ENCODE measurements at places on chromosomes 2 and 18. TPM values are rescaled to one million over a fixed set of nuclear protein-coding genes. Genes with fewer than 3 reads are reported as not detected.
A peak's percentile ranks its signal among the peaks of the same experiment; 100 is the strongest.

The CTDSP1 gene
- total RNA-seq = 25.4 TPM

The HES6 gene
- total RNA-seq = 52.1 TPM

The HSPD1 gene
- 1,024 TPM for total RNA-seq

The ZNF804A gene
- not detected for total RNA-seq

The SCN3A gene
- total RNA-seq = not detected

The SCN9A gene
- 8.2 TPM for total RNA-seq

The SH3BP4 gene
- total RNA-seq = 44.4 TPM

The STPG4 gene
- total RNA-seq = not detected

GRCh38 chr2:163255086-163255485 lies 416.5 kb upstream of the KCNH7 start:
- no peaks in the 10 kb centered on the region for H3K27me3 ChIP-seq
- H3K36me3 ChIP-seq = no peaks in the 10 kb centered on the region
- no peak overlapping the region for H3K4me3 ChIP-seq
- H3K27ac ChIP-seq = no peak overlapping the region
- peaks cover 3% of the 10 kb centered on the region for H3K4me1 ChIP-seq

DNA sequence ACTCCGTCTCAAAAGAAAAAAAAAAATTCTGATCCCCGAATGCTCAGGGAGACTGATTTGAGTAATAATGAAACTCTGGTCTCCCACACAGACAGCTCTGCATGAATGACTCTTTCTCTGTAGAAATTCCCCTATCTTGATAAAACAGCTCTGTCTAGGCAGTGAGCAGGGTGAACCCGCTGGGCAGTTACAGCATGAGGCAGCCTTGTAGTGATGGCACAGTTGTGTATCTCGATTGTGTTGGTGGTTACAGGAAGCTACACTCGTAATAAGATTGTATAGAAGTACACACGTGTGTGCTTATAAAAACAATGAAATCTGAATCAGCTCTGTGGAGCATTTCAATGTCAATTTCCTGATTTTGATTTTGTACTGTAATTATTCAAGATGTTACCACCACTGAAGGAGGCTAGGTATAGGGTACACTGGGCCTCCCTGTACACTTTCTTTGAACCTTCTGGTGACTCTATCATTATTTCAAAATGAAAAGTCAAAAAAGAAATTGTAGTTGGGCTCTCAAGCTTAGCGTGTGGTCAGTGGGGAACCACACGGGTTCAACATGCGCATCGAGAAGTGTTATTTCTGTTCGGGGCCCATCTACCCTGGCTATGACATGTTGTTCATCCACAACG lies 34.9 kb upstream of the ATP8B1 start:
- no peak overlapping the region for H3K4me3 ChIP-seq
- no peak overlapping the region for H3K27ac ChIP-seq
- DNase-seq = no peak
- peaks cover under 1% of the 10 kb centered on the region for H3K27me3 ChIP-seq

DNA sequence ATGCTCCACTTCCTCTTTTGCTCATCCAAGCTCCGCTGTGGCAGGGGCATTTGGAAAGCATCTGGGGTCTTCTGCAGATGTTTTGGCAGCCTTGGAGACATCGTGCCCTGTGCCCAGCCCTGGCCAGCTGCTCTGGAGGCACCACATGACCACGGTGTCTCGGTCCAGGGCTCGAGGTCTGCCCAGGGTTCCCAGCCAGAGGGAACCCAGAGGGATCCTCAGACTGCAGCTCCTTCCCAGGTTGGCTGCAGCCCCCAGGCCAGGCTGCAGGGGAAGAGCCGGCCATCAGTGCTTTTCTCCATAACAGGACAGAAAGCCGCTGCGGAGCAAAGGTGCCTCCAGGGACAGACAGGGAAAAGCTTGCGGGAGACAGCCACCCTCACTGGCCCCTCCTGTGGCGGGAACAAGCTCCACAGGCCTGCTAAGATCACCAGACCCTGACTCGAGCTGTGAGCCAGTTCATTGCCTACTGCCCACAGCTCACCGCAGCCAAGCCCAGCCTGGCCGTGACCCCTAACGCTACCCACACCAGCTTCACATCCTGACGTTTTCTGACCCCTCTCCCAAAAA lies 74.7 kb downstream of the SMAD7 start:
- DNase-seq = peak; percentile 45
- H3K27me3 ChIP-seq = peaks cover 5% of the 10 kb centered on the region
- H3K4me3 ChIP-seq = no peak overlapping the region
- H3K36me3 ChIP-seq = peaks cover 6% of the 10 kb centered on the region

- no peak for DNase-seq
- H3K27ac ChIP-seq = no peak overlapping the region
- no peaks in the 10 kb centered on the region for H3K27me3 ChIP-seq
- H3K4me1 ChIP-seq = no peaks in the 10 kb centered on the region
Observed at GRCh38 chr2:40041422-40042382, 262.6 kb upstream of the THUMPD2 start.

GRCh38 chr2:96798733-96799622 lies 17.1 kb upstream of the CNNM3 start:
- no peak overlapping the region for H3K4me3 ChIP-seq
- H3K27me3 ChIP-seq = no peaks in the 10 kb centered on the region
- H3K27ac ChIP-seq = peak overlapping the region; percentile 41
- H3K4me1 ChIP-seq = no peaks in the 10 kb centered on the region
- no peaks in the 10 kb centered on the region for H3K36me3 ChIP-seq

DNA sequence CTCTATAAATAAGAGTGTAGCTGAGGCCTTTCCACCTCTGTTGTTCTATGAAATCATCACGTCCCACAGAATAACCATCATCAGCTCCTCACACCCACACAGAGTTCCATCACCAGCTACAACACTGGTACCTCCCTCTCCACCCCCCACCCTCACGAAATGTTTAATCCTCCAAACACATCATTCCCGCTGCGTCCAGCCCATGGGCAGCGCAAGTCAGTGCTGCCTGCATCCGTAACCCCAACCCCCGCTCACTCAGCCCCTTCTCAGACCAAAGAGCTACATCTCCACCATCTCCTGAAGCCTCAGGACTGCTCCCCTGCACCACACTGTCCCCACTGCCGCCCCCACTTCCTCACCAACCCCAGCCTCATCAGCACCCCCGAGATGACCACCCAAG lies 19.4 kb downstream of the DNMT3A start:
- peaks cover 8% of the 10 kb centered on the region for H3K36me3 ChIP-seq
- no peak overlapping the region for H3K4me3 ChIP-seq
- no peak for DNase-seq
- H3K27ac ChIP-seq = no peak overlapping the region
- peaks cover 20% of the 10 kb centered on the region for H3K4me1 ChIP-seq

DNA sequence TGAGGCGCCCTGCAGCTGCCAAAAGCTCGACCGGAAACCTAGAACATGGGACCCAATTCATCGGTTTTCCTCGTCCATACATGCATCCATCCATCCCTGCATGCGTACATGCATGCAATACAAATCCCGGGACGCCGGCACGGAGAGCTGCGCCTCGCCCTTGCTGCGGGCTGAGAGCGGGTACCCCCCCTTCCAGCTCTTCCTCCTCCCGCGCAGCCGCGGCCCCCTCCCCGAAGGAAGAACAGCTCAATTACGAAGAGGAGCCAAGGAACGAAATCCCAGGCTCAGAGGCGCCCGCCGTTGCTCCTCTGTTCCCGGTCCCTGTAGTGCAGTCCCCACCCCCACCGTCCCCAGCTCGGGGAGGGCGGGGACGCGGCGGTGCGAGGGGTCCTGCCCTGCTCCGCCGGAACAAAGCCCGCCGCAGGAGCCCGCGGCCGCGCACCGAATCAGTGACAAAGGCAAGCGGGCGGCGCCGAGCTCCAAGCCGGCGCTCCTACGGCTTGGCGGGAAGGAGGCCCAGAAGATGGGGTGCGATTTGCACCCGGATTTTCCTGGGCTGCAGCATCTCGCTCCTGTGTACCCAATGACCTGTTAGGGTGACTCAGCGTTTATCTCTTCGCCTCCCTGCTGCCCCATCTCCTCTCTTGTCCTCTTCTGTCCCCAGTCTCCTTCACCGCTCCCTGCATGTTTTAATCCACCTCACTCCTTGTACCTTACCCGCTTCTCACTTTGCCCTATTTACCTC lies 8.9 kb upstream of the POU3F3 start:
- no peaks in the 10 kb centered on the region for H3K36me3 ChIP-seq
- H3K4me1 ChIP-seq = peaks cover 58% of the 10 kb centered on the region
- H3K27ac ChIP-seq = no peak overlapping the region
- peaks cover 97% of the 10 kb centered on the region for H3K27me3 ChIP-seq
- peak overlapping the region; percentile 66 for H3K4me3 ChIP-seq
- DNase-seq = peak; percentile 80

DNA sequence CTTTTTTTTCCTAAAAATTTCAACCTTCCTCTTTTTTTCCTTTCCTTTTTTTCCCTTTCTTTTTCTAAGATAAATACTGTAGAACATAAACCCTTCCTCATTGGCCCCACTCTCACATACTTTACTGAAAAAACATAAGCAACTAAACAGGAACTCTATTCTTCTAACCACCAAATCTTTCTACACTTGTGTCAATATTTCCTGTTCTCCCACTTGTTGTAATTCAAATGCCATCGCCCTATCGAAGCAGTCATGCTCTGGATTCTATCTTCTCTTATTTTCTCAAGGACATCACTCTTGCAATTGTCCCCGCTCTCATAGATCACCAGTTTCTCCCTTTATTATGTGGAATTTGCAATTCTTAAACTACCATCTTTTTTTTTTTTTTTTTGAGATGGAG lies 20.2 kb upstream of the SSB start:
- H3K4me3 ChIP-seq = no peak overlapping the region
- no peaks in the 10 kb centered on the region for H3K4me1 ChIP-seq
- no peaks in the 10 kb centered on the region for H3K27me3 ChIP-seq

GRCh38 chr2:231622963-231623362 lies 30.3 kb downstream of the TEX44 start:
- H3K36me3 ChIP-seq = no peaks in the 10 kb centered on the region
- no peaks in the 10 kb centered on the region for H3K27me3 ChIP-seq
- H3K27ac ChIP-seq = 0 out of 2 replicates have a peak overlapping the region, but pooled peaks have one; percentile 90
- H3K4me3 ChIP-seq = no peak overlapping the region

- no peaks in the 10 kb centered on the region for H3K27me3 ChIP-seq
- H3K27ac ChIP-seq = no peak overlapping the region
- peaks cover 15% of the 10 kb centered on the region for H3K4me1 ChIP-seq
- no peak for DNase-seq
Observed at GRCh38 chr2:43420389-43420801, 175.4 kb downstream of the THADA start.

GRCh38 chr2:218880859-218881594 lies 375 bp downstream of the WNT10A start:
- peaks cover 16% of the 10 kb centered on the region for H3K4me1 ChIP-seq
- H3K27ac ChIP-seq = no peak overlapping the region
- no peak for DNase-seq
- H3K4me3 ChIP-seq = peak overlapping the region; percentile 57
- peaks cover 97% of the 10 kb centered on the region for H3K27me3 ChIP-seq

- no peak for DNase-seq
- H3K4me3 ChIP-seq = peak overlapping the region; percentile 66
- H3K4me1 ChIP-seq = peaks cover 60% of the 10 kb centered on the region
Observed at GRCh38 chr2:74001121-74001520, 16.4 kb downstream of the TET3 start.

- DNase-seq = no peak
- peak overlapping the region; percentile 74 for H3K27ac ChIP-seq
- no peaks in the 10 kb centered on the region for H3K27me3 ChIP-seq
- no peaks in the 10 kb centered on the region for H3K4me1 ChIP-seq
- H3K4me3 ChIP-seq = no peak overlapping the region
- H3K36me3 ChIP-seq = peaks cover 6% of the 10 kb centered on the region
Observed at GRCh38 chr2:233440714-233441113, 86.4 kb downstream of the DGKD start.

GRCh38 chr2:189751080-189751658 lies 11.4 kb downstream of the OSGEPL1 start:
- peak; percentile 53 for DNase-seq
- H3K27ac ChIP-seq = no peak overlapping the region
- peaks cover 17% of the 10 kb centered on the region for H3K36me3 ChIP-seq
- no peaks in the 10 kb centered on the region for H3K27me3 ChIP-seq
- no peaks in the 10 kb centered on the region for H3K4me1 ChIP-seq

DNA sequence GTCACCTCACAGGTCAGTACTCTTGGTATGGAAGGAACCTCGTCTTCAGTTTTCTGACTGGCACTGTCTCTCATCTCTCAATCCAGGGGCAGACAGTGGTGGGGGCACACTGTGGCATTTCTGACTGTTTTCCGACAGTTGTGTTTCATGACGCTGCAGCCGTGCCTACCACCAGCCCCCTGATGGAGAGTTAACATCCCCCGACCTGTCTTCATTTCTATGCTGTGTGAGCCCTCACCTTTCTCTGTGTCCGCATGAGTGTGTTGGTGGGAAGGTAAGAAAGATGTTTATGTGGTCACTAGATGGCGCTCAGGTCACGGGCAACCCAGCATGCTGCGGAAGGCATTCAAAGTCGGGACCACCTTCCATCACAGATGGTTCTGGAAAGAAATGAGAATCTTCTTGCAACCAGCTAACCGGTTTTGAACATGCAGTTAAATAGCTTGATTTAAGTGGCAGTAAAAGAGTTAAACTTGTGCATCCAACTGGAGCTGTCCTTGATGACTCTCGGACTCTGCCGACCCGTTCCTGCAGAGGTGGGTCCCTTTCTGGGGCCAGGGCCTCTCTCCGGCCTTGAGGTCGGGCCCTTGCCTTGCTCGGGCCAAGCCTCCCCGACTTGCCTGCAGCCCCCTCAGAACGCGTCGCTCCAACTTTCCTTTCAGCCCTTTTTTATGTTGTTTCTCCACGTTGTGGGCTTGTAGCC lies 92.4 kb downstream of the DYSF start:
- DNase-seq = peak; percentile 69
- H3K27me3 ChIP-seq = no peaks in the 10 kb centered on the region
- H3K27ac ChIP-seq = no peak overlapping the region
- H3K4me3 ChIP-seq = no peak overlapping the region

GRCh38 chr2:168357797-168358472 lies 98.1 kb upstream of the CERS6 start:
- peaks cover 15% of the 10 kb centered on the region for H3K4me1 ChIP-seq
- no peak for DNase-seq
- H3K36me3 ChIP-seq = peaks cover 13% of the 10 kb centered on the region
- H3K4me3 ChIP-seq = no peak overlapping the region
- no peak overlapping the region for H3K27ac ChIP-seq

GRCh38 chr18:65751155-65752085 lies 608 bp downstream of the CDH7 start:
- H3K27ac ChIP-seq = no peak overlapping the region
- H3K4me1 ChIP-seq = peaks cover 26% of the 10 kb centered on the region
- H3K27me3 ChIP-seq = peaks cover 49% of the 10 kb centered on the region
- peak; percentile 54 for DNase-seq
- H3K36me3 ChIP-seq = no peaks in the 10 kb centered on the region

- H3K27ac ChIP-seq = no peak overlapping the region
- peak overlapping the region; percentile 100 for H3K4me3 ChIP-seq
- no peak for DNase-seq
- peaks cover 19% of the 10 kb centered on the region for H3K36me3 ChIP-seq
- H3K4me1 ChIP-seq = peaks cover 10% of the 10 kb centered on the region
- H3K27me3 ChIP-seq = no peaks in the 10 kb centered on the region
Observed at GRCh38 chr2:74481431-74481830, 1.4 kb downstream of the CCDC142 start.

DNA sequence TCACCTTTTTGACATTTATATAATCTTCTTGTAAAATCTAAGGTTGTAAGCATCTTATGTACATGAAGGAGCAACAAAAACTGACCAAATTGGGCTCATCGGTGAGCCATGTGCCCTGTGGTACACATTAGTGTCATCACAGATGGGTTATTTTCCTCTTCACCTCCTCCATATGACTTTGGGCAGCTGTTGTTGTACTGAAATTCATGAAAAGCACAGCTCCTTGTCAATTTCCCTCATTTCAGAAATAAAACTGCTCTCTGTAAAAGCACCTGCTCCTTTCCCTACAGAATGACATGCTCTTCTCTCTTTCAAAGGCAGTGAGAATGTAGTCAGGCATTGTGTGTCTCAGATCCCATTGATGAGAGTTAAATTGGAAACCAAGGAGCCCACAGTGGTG lies 42.0 kb downstream of the DTNA start:
- no peak overlapping the region for H3K27ac ChIP-seq
- H3K4me1 ChIP-seq = no peaks in the 10 kb centered on the region
- no peaks in the 10 kb centered on the region for H3K27me3 ChIP-seq
- H3K4me3 ChIP-seq = no peak overlapping the region
- H3K36me3 ChIP-seq = peaks cover 8% of the 10 kb centered on the region
- DNase-seq = no peak

Measured in WTC11 (cell line).